Omental fat pad (tissue), 4 donors: ENCODE measurements at places on chromosomes 16 and 17.

DNA sequence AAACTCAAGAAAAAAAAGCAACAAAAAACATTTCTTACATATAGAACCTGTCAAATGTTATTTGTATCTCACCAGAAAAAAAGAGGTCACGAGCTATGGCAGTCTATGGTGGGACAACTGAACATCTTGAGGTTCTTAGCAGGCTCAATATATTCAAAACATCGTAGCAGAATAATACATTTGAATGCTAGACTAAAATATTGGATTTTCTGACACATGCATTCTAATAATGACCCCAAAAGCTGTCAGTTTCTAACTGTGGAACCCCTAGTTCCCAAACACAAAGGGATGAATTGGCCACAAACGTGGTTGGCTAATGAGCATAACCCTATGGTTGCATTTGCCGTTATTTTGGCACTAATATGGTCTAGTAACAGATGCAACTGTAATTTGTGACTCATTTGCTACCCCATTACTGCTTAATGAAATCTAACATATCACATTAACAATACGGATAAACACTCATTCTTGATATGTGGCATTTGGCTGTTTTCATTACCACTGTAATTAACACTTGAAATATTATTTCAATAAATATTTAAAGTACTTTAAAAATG lies 81.2 kb downstream of the TOX3 start:
- DNase-seq, result no peak

- no peak for DNase-seq
These were observed 8.8 kb downstream of the PRCD start for GRCh38 chr17:76548378-76549214.

- DNase-seq, result no peak
These were observed 28.8 kb downstream of the SYT17 start for GRCh38 chr16:19196871-19197270.

DNA sequence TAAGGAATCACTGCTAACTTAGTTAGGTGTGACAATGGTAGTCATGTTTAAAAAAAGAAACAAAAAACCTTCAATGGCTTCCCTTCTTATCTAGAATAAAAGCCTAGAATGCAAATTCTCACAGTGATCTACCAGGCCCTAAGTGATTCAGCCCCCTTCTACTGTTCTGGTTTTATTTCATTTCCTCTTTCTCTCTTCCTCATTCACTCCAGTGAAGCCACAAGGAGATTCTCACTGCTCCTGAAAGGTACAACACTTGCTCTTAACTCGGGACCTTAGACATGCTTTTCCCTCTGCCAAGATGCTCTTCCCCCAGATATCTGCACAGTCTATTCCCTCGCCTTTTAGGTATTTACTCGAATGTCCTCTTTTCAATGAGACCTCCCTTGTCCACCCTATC lies 3.7 kb downstream of the PIGS start:
- DNase-seq, result no peak

- no peak for DNase-seq
These were observed 3.5 kb downstream of the RBFOX1 start for GRCh38 chr16:7335991-7336634.

GRCh38 chr16:8948831-8949230 lies 14.9 kb downstream of the USP7 start:
- no peak for DNase-seq

DNA sequence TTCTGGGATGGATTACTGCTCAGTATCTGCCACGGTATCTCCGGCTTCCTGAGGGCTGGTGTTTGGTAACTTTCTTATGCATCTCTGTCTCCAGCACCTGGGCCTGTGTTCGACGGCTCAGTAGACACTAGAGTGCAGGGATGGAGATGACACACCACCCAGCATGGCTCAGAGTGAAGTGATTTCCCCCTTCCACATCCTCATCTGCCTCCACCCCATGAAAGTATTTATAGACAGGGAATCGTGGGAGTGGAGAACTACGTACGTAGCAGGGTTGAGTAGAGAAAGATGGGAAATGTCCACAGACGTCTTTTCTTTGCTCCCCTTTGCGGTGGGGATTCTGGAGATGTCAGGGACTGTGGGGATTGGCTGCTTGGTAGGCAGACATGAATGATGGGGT lies 11.8 kb upstream of the SLC25A19 start:
- DNase-seq, result no peak
